ENCODE measurements at places on chromosomes 5 and 9.

DNA sequence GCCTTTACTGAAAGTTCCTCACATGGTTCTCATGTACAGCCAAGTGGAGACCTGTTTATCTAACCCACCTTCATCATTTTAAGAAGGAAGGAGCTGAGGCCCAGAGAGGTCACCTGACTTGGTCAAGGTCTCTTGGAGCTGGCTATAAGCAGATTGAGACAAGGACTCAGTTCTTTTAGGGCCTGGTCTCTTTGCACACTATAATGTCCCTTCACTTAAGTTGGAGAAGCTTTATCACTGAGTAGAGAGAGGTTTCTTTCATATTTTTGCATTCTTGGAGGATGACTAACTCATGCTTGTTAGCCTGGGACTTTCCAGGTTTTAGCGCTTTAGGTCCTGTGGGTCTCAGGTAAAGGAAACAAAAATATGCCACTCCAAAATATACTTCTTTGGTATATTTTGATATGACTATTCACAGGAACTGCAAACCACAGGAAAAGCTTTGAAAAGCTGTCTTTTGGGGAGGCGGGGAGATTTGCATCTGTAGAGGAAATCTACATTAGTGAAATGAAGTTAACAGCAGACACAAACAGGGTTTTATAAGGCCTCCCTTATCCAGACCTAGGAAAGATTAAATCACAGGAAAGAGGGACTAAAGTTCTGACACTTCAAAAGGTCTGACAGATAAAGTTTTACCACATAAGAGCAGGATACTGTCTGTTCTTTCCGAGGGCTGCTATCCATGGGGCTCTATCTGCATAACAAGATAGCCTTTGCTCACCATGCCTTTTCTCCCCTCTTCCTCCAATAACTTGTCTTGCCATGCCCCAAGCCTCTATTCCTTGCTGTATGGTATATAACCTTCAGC lies 95.8 kb upstream of the ANKRD55 start:
- peak; percentile 13 for DNase-seq

DNA sequence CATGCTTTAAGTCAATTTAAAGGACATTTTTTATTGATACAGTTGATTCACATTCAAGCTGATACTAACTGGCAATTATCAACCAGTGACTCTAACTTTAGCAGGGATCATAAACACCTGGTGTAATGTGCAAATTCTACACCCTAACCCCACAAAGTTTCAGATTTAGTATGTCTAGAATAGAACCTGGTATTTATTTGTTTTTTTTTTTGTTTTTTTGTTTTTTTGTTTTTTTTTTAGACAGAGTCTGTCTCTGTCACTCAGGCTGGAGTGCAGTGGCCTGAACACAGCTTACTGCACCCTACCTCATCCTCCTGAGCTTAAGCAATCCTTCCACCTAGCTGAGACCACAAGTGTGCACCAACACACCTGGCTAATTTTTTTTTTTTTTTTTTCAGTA lies 311.2 kb upstream of the SEMA6A start:
- DNase-seq, result no peak

DNA sequence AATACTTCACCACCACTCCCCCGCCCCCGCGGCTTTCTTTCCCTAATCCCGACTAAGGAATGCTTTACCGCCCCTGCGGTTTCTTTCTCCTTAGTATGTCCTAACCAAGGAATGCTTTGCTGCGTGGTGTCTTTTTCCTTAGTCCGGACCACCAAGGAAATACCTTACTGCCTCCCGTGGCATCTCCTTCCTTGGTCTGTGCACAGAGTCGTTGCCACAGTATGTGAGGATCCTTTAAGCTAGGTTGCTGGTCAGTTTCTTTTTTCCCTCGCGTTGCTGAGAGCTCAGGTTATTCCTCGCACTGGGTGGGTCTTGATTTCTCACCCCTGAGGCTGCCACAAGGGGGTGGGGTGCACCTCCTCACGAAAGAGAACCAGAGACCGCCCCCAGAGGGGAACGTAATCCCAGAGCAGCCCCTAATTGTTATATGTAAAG lies 309.4 kb downstream of the NR3C1 start:
- peak; percentile 20 for DNase-seq

DNA sequence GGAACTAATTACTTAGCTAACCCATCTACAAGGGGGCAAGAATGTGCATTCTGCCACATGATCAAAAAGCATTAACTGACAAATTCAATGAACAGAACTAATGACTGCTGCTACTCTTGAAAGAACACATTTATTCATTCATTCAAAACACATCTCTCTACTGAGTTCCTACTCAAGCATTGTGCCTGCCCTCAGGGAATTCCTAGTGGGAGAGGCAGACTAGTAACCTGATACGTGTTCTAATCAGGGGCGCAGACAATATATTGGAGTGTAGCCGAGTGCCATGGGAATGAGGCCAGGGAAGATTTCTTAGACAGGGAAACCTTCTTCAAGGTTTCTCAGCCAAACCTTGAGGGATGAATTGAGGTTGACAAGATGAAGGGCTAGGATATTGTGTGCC lies 56.7 kb upstream of the PAPPA start:
- no peak for DNase-seq

DNA sequence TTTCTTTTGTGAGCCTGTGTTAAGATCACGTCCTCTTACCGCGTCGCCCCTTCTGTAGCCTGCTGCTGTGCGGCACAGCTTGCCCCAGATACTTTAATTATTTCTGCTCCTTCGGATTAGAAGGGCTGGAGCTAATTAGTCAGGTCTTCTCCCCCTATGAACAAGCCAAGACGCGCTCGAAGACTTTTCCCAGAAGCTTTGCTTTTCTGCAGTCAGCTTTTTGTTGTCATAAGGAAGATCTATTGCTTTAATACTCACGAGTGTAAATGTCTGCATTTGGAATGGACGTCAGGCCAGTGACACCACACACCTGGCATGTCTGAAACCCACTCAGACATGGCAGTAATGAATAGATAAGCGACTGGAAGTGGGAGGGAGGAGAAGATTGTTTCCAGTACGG lies 37.0 kb downstream of the PRUNE2 start:
- DNase-seq, result no peak

- no peak for DNase-seq
These were observed 46.9 kb downstream of the ARHGEF37 start for GRCh38 chr5:149628221-149628620.

GRCh38 chr9:112322701-112323377 lies 10.6 kb downstream of the PTBP3 start:
- no peak for DNase-seq

- DNase-seq, result no peak
These were observed 605.4 kb downstream of the DNAH5 start for GRCh38 chr5:13339093-13339492.

- DNase-seq, result no peak
These were observed 230.2 kb downstream of the TMEM232 start for GRCh38 chr5:110496276-110496675.

DNA sequence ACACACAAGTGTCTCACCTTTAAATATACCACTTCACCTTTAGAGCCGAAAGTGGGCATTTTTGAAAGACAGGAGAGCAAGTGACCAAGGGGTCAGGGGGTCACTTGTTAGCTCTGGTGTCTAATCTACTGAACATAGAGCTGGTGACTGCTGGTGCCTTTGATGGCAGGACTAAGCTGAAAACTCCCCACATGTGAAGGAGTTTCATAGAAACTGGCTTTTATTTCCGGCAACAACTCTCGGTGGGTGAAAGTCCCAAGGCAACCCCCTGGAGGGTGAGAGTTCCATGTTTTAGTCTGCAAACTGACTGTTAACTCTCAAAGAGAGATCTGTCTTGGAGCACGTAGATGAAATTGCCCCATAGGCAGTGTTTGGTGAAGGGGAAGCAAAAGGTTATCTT lies 466.9 kb downstream of the DMRTA1 start:
- no peak for DNase-seq

GRCh38 chr9:13160051-13160450 lies 119.4 kb downstream of the MPDZ start:
- DNase-seq, result no peak

DNA sequence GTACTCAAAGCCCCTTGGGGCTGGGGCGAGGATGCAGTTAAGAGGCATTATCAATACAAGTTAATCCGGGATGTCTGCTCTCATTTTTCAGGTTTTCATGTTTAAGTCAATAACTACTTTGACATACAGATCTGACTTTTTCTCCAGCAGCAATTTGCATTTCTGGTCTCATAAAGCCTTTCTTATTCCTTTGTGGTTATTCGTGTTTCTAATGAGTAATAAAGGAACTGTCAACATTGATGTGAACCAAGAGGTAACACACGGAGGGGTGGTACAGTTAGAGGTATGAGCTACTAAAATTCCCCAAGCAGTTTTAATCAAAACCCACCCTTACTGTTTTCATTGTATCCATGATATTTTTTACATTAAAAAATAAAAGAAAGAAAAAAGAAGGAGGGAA lies 138.0 kb upstream of the NFIB start:
- DNase-seq, result no peak

- DNase-seq, result peak; percentile 58
These were observed 143.3 kb downstream of the SEC61B start for GRCh38 chr9:99365233-99365980.

DNA sequence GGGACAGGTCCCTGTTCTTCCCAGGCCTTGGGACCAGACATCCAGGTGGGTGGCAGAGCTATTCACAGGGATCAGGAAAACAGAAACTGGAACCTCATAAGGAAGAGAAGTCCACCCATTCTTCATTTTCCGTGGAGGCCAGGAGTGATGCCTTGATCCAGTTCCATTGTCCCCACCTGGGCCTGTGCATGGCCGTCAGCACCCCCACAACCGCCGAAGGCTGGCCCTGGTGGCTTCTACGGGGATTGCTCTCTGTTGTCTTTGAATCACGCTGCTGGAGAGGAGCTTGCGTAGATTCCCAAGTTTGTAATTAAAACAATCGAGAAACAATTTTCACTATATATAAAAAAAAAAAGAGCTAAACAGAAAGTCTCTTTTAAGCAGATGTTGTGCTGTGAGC lies 134.4 kb downstream of the MVB12B start:
- no peak for DNase-seq

- no peak for DNase-seq
These were observed 120.2 kb upstream of the PITX1 start for GRCh38 chr5:135154197-135154596.

GRCh38 chr9:124018730-124019697 lies 7.4 kb downstream of the LHX2 start:
- DNase-seq, result no peak

- no peak for DNase-seq
These were observed 320.2 kb downstream of the FAM170A start for GRCh38 chr5:119949426-119949999.

DNA sequence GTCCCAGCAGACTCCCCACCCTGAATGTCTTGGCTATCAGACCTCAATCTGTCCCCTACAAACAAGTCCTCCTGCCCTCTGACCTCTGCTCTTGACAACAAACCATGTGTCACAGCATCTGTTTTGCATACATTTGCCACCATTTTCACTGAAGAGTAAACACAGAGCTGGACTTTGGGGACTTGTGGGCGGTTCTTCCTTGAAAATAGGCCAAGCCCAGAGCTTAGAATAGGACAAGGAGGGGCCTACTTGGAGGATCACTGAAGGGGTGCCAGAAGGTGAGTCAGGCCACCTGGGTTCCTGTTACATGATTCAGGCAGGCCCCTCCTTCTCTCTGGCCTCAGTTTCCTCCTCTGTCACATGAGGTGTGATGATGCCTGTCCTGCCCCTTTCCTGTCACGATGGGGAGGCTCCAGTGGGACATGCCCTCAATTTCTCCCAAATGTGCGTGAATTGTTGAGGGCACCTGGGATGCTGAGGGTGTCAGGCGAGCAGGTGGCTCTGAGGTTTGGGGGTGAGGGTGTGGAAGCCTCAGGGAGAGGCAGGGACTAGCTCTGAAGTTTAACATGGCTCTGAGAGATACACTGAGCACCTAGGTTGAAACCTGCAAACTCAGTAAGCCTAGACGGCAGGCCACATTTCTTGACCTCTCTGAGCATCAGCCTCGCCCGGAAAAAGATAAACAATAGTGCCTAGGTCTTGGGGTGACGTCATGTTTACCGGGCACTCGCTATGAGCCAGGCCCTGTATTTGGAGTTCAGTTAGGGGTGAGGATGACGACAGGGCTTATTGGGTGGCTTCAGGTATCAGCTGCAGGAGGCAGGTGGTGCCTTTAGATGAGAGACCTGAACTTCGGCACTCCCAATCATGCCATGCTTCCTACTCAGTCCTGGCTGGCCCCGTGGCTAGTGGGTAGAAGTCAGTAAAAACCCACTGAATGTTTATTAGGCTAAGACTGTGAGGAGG lies 107.6 kb upstream of the PITX1 start:
- DNase-seq, result no peak

GRCh38 chr5:76958991-76959767 lies 6.3 kb downstream of the CRHBP start:
- peak; percentile 95 for DNase-seq

DNA sequence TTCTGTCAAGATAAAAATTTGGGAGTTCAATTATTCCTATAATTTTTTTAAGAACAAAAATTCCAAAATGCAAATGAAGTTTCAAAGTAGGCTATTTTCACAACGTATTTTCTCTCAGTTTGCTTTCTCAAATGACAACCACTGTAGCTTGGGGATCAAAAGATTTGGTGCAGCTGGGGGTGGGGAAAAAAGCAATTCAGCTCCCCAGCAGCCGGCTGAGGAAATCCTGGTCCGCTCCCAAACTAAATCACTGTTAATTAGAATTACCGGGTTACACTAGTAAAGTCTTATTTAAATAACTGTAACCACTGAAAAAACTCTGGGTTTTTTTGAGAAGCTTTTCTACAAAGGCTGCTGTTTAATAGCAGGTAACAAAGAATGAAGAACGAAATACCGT lies 5.7 kb downstream of the NR6A1 start:
- no peak for DNase-seq

DNA sequence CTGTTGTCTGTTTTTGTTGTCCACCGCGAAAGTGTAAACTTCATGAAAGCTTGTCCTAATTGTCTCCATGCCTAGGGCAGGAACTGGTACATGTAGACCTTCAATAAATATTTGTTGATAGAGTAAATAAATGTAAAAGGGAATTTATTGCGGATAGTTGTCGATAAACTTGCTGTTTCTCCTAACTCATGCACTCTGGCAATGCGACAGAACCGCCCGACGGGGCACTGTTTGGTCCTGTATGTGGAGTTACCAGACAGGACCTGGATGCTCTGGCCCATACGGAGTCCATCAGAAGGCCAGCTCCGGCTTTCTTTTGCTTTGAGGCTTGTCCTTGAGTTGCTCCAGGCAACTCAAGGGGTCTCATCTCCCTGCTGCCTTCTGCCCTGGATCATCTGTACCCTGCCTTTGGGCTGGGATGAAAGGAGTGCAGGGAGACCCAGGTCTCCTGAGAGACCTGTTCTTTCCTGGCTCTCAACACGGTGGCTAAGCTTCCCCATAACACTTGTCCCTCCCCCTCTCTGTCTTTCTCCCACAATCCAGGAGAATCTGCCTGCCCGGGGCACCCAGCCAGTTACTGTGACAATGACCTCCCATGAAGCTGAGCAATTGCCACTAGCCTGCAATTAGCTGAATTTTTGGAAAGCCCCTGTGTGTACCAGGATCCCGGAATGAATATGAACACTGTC lies 149.5 kb upstream of the PTCH1 start:
- no peak for DNase-seq

DNA sequence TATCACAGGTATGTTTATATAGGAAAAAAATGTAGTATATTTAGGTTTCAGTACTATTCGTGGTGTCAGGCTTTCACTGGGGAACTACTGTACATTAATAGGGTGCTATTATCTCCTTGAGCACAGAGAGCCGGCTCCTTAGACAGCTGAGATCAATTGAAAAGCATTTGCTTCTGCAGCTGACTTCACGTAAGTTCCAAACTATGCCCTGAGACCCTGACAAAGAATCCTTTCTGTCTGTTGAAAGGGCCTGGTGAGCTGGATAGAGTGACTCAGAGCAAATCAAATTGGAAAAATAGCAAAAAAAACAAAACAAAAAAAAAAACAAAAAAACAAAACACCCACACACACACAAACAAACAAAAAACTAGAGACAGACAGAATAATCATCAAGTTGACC lies 652.0 kb downstream of the MTRR start:
- no peak for DNase-seq

GRCh38 chr5:77784735-77785134 lies 8.6 kb upstream of the TBCA start:
- DNase-seq, result no peak

All from fibroblast of lung (primary cell).